ENCODE measurements at places on chromosomes 1 and 21.

DNA sequence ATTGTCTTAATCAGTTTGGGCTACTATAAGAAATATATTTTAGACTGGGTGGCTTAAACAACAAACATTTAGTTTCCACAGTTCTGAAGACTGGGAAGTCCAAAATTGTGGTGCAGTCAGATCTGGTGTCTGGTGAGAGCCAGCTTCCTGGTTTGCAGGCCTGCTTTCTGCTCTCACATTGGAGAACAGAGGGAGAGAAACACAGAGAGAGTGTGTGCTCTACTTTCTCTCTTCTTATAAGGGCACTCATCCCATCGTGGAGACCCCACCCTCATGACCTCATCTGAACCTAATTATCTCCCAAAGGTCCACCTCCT, 4.1 kb downstream of the LEPR start:
- no peak for DNase-seq

DNA sequence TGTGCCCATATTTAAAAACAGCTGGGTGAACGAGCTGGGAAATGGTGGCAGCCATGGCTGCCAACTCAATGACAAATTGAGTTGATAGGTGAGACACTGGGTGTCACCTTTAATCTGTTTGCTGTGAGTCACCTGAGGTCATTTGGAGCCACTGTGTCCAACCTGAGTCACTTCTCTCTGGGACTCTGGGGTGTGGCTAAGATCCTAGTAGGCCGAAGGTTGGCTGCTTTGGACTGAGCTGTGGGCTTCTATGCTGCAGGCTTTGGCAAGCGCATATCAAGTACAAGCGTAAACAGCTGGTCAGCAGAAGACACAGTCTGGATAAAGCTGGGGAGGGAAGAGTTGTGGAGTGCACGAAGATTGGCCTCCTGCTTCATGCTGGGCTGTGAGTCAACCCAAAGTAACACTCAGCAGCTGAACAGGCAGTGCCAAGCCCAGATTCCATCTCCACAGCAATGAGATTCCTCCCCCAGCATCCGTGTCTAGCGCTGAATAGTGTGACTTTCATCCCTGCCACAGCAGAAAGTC, 24.0 kb downstream of the TEX35 start:
- DNase-seq: no peak

- no peak for DNase-seq
These were observed 52.7 kb downstream of the DHRS3 start for GRCh38 chr1:12565094-12565965.

DNA sequence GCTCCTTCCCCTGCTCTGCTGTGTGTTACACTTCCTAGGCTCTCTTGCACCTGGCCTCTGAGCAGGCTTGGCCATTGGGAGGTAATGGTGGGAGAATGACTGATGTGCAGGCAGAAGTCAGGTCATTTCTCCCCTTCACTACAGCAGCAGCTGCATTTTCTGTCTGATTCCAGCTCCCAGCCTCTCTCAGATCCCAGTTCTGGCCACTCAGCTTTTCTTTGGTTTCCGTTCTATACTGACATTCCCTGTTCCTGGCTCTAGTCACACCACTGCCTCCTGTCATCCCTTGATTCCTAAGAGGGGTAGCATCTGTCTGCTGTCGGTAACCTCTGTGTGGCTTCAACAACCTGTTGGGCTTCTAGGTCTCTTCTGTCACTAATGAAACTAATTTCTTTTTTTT, 127.7 kb upstream of the HOOK1 start:
- DNase-seq: no peak

DNA sequence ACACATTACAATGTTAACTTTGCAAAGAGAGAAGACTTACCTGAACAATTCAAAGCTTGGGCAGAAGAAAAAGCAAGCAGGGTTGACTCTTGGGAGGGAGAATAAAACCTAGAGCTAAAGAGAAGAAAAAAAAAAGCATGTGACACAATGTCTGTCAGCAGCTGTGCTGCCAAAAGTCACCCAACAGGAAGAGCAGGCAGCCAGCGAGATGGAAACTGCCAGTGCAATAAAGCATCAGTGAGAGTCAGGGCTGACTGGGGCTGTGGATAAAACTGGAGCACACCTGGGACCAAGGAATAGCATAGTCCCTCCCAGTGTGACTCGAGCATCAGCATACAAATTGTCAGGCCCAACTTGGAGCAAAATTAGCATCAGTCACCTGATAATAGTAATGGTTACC, 65.0 kb upstream of the SLC22A15 start:
- no peak for DNase-seq

DNA sequence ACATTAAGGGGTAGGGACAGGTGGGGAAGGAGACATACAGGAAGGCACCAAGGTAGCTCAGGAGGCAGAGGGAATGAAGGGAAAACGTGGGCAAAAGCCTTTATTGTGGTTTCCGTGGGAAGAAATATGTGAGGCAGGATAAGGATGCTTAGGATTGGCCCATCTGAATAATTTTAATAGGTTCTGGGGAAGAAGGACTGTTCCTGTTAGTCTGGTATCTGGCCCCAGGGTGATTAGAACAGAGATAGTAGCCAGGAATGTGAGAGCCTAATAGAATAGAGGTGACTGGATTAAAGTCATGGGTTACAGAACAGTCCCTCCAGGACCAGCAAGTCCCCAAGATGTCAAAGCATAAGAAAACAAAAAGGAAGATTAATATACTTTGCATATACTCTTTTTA, 545.2 kb upstream of the CAMK1G start:
- DNase-seq: no peak

GRCh38 chr1:93541045-93541444, 93.1 kb downstream of the FNBP1L start:
- no peak for DNase-seq

GRCh38 chr1:173431304-173432045, 45.7 kb upstream of the PRDX6 start:
- DNase-seq: no peak

- no peak for DNase-seq
These were observed 1.5 kb downstream of the GPX7 start for GRCh38 chr1:52603630-52604029.

GRCh38 chr1:5973771-5974170, 18.5 kb downstream of the NPHP4 start:
- DNase-seq: no peak

- DNase-seq: no peak
These were observed 18.3 kb upstream of the MUL1 start for GRCh38 chr1:20526267-20526666.

- no peak for DNase-seq
These were observed 13.9 kb downstream of the HLX start for GRCh38 chr1:220892997-220893700.

- DNase-seq: no peak
These were observed 14.6 kb downstream of the CEP350 start for GRCh38 chr1:179968994-179969919.

DNA sequence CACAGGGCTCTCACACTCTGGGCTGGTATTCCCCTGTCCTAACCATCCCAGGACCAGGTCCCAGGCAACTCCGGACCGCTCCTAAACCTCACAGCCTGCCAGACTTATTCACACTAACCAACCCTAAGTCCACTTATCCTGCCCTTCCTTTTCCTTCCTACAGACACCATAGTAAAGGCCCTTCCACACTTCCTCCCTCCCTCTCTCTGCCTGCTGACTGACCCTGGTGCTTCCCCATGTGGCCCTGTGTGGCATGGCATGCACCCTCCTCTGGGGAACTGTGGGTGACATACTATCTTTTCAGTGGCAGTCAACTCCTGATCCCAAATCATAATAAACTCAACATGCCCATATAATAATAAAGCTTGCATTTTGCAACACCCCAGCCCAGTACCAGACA, 155.1 kb upstream of the DNAH14 start:
- no peak for DNase-seq

- no peak for DNase-seq
These were observed 14.9 kb upstream of the RAB42 start for GRCh38 chr1:28577052-28577678.
